ENCODE measurements at places on chromosomes 3 and 15.
A peak's percentile ranks its signal among the peaks of the same experiment; 100 is the strongest.

DNA sequence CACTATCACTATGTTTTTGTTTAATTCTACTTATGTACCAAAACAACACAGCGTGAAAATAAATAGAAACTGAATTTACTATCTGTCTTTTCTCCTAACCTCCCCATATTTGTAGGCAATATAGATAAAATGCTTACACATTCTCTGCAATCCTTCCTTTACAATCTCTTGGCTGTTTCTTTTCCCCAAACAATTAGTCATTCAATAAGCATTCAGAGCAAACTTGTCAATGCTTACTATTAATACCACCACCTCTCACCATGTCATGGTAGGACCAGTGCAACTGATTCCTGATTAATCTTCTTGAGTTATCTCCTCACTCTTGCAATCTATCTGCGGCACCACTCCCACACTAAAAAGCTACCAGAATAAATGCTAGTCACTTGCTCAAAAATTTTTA is 74.0 kb upstream of the TTBK2 start:
- peak; percentile 1 for DNase-seq

DNA sequence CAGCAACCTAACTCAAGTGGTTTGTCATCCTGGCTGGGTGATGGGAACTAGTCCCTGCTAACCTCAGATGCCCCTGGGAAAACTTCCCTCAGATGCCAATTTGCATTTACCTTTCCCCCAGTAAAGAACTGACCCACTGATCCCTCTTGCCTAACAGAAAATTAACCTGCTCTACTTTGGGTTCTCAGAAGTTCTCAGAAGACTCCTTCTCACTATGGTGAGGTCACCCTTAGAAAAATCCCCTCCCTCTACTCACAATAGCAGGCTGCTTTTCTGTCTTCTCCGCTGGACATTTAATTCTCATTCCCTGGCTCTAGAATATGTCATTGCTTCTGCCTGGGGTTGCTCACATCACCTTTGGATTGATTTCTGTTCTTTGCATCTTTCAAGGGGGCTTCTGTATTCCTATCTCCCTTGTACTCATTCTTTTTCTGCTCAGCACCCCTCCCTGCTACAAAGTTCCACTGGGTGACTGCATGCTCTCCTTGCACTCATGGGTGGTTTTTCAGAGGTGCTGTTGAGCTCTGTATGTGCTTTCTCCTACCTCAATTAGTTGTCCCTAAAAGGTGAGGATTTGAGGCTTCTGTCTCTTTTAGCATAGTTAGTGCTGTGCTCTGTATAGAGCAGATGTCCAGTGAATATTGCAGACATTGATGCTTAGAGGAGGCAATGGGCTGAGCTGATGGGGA is 869 bp downstream of the PLA1A start:
- DNase-seq, result no peak

DNA sequence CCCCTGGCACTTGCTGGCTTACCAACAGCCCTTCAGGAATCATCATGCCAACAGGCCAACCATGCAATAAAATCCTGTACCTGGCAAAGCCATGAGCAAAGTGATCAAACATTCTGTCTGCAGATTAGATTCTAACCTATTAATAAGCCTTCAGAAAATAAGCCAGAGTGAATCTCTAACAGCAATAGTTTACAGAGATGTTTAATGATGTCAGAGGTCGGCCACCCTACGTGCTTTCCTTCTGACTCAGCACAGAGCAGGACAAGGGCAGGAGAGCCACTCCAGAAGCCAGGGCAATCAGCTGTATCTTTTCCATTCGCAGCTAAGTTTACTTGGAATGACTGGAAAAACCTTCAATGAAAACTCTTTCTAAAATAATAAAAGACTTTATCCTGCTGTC is 13.1 kb downstream of the COL8A1 start:
- no peak for DNase-seq

DNA sequence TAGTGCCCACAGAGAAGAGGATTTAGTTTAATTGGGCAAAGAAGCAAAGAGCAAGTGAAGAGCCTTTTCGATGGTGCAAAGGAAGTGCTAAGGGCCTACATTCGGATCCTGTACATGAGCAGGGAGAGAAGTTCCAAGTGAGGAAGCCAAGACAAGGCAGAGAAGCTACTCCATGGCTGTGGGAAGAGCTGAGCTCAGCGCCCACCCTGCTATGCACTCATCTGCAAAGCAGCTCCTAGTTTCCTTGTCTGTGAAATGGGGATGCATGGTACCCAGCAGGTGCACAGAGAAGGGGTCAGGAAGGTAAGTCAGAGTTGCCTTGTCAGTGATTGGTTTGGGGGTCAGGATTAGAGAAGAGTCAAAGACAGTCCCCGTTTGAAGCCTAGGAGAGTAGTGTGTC is 126.5 kb downstream of the PDE8A start:
- DNase-seq, result no peak

DNA sequence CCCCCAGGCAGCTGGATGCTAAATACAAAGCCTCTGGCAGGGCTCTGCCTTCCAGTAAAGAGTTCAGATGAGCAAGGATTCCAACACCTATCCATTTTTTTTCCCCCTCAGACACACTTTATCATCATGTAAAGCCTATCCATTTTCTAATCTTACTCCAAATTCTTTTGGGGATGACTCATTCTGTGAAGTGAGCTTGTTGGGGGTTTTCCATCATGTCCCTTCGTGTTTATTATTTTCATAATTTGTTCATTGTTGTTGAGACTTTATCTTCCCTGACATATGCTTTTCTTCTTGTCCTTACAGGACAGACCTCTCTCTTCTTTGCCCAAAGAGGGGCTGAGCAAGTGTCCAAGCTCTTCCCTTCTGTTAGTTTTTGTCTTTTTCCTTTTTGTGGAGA is 34.7 kb upstream of the SH3BP5 start:
- peak; percentile 19 for DNase-seq

- no peak for DNase-seq
These were observed 1237.5 kb downstream of the ZPLD1 start for GRCh38 chr3:103672346-103672745.

GRCh38 chr3:186035277-186035676 is 73.6 kb downstream of the ETV5 start:
- DNase-seq, result no peak

GRCh38 chr3:141915766-141916165 is 39.3 kb downstream of the ATP1B3 start:
- DNase-seq, result no peak

GRCh38 chr3:187765342-187765741 is 20.1 kb upstream of the BCL6 start:
- no peak for DNase-seq
